ENCODE measurements at places on chromosomes 11 and 22.
A peak's percentile ranks its signal among the peaks of the same experiment; 100 is the strongest.

DNA sequence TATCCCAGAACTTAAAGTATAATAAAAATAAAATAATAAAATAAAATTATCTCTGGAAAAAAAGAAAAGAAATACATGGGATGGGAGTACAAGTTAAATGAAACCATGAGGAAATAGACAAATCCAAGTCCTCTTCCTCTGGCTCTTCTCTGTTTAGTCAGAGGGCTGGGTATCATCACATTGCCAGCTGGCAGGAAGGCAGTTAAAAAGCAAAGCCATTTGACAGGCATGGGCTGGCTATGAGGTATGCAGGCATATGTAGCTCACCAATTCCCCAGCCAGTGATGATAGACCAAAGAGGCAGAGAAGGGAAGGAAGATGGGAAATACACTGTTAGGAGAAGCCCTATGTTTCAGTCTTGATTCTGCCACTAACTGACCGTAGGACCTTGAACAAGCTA is 6.5 kb downstream of the LYVE1 start:
- no peak for DNase-seq

GRCh38 chr11:28674433-28675103 is 566.4 kb downstream of the METTL15 start:
- peak; percentile 83 for DNase-seq

DNA sequence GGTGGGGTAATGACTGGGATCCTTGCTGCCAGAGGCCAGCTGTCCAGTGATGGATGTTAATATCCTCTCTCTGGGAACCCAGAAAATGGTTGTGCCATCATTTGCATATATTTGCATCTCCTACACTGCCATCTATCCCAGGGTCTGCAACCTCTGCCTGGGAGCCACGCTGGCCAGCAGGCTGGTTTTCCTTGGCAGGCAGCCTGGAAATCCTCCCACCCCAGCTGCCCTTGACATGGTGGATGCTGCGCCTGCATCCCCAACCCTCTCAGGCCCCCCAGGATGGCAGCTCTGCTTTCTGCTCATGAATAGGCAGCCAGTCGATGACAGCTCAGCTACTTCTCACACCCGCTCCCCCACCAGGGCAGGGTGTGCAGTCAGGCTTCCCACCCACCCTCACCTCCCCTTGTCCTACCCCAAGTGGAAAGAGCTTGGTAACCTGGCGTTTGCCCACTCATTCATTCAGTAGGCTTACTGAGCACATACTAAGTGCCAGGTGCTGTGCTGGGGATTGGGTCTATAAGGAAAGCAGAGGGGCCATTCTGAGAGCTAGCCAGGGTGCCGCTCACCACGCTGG is 202.5 kb downstream of the TRIM29 start:
- DNase-seq: no peak

DNA sequence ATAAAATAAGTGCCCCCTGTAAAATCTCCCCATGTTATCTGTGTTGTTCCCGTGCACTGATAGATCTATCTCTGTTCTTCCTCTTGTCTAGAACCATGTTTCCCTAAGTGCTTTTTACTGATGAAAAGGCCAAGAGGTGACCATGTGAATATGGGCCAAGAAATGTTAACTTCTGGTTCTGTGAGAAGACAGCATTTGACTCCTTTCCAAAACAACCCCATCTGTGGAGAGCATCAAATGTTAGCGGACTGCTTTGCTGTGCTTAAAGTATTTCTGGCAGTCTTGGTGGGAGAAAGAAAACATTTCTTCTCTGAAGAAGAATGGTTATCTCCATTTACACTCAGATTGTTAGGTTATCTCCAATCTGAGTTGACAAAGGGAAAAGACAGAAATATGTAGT is 58.6 kb upstream of the GUCY1A2 start:
- DNase-seq: no peak

DNA sequence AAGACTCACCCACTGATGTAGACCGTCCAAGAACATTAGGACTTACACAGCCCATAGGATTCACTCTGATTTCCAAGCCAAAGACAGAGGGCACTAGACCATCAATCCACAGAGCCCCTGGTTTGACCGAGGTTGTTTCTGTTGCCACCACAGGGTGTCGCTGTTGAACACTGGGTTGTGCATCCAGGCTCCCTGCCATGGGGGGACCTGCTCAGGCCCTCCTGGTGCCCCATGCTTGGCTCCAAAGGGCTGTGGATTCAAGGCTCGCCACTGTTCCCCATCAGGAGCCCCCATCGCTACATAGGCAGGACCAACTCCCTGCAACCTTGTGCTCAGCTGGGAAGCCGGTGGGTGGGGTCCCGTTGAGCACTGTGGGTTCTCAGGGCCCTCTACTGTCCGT is 128.0 kb upstream of the ANO1 start:
- DNase-seq: peak; percentile 15

- peak; percentile 79 for DNase-seq
These were observed 141.0 kb downstream of the ARHGAP42 start for GRCh38 chr11:100827934-100828661.

DNA sequence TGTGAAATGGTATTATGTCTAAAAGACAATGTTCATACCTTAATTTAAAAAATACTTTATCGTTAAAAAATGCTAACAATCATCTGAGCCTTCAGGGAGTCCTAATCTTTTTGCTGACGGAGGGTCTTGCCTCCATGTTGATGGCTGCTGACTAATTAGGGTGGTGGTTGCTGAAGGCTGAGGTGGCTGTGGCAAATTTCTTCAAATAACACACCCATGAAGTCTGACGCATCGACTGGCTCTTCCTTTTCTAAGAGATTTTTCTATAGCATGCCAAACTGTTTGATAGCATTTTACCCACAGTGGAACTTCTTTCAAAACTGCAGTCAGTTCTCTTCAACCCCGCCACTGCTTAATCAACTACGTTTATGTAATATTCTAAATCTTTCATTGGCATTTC is 33.6 kb downstream of the TCF20 start:
- no peak for DNase-seq

GRCh38 chr22:38223289-38223960 is 21.6 kb downstream of the MAFF start:
- DNase-seq: no peak

- DNase-seq: no peak
These were observed 202.7 kb upstream of the MPPED2 start for GRCh38 chr11:30788849-30789248.

DNA sequence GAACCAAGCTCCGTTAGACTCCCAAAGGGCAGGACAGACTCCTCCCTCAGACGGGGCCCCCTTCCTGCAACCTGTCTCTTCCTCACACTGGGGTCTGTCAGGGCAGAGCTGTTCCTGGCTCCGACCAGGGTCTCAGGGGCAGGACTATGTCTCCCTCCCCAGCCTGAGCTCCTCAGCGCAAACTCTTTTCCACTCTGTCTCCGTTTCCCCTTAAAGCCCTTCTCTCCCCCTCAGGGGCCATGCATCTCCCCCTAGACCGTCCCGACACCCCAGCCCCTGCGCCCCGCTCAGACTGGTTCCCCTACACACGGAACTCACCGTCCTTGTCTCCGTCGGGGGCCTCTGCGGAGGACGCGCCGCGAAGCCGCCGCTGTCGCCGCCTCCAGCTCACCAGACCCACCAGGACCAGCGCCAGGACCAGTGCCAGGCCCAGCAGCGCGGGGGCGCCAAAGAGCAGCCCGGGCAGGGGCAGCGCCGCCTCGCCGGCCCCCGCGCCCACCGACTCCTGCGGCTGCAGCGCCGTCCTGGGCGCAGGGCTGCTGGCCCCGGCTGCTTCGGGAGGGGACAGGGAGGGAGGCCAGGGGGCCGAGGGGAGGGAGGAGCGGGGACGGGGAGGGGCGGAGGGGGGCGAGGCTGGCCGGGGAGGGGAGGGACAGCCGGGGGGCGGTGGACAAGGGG is 684 bp downstream of the TNFRSF13C start:
- peak; percentile 32 for DNase-seq

DNA sequence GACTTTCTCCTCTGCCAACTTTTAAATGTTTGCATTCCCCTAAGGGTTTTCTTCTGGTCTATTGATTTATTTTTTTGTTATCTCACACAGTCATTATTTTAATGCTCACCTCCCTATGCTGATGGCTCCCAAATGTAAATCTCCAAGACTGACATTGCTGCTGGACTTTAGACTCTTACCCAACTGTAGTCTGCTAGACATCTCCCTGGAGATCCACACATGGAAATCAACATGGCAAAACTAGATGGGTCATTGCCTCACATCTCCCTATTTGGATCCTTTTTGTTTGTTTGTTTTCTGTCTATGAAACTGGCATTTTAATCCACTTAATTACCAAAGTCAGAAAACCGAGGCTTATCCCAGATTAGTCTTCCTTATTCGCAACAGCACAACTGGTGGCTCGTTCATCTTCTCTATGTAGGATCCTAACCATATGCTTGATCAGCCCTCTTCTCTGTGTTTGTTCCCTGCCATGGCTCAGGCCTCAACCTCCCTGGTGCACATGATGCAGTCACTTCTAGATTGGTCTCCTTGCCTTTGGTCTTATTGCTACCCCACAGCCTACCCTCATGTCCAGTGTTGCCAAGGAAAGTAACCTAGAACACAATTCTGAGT is 37.3 kb downstream of the SC5D start:
- no peak for DNase-seq

- no peak for DNase-seq
These were observed 23.0 kb upstream of the MAML2 start for GRCh38 chr11:96366024-96366423.

DNA sequence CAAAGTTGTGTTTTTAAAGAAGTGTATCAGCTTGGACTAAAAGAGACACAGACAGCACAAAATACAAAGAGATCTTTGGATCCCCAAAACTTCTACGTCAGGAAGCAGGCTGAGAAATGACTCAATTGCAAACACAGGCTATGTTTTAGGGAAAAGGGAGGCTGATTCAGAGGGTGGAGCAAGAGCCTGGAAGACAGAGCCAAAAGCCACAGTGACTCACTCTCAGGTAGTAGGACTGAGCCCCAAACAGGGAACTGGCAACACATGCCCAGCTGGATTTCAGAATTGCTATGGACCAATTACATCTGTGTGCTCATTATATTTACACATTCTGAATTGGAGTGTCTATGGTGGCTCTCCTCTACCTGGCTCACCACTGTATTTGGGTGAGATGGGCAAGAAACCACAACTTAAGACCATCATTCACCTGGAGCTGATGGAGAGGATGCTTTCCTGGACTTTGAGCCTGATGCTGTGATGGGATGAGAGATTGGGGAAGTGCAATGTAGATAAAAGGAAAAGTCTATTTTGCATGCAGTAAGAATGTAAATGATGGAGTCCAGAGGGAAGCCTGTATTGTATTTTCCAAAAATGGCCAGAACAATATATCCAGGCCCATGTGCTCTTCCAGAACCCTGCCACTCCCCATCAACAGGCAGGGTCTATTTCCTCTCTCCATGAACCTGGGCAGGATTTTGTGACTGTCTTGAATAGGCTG is 20.8 kb upstream of the LINC01488 start:
- peak; percentile 97 for DNase-seq

DNA sequence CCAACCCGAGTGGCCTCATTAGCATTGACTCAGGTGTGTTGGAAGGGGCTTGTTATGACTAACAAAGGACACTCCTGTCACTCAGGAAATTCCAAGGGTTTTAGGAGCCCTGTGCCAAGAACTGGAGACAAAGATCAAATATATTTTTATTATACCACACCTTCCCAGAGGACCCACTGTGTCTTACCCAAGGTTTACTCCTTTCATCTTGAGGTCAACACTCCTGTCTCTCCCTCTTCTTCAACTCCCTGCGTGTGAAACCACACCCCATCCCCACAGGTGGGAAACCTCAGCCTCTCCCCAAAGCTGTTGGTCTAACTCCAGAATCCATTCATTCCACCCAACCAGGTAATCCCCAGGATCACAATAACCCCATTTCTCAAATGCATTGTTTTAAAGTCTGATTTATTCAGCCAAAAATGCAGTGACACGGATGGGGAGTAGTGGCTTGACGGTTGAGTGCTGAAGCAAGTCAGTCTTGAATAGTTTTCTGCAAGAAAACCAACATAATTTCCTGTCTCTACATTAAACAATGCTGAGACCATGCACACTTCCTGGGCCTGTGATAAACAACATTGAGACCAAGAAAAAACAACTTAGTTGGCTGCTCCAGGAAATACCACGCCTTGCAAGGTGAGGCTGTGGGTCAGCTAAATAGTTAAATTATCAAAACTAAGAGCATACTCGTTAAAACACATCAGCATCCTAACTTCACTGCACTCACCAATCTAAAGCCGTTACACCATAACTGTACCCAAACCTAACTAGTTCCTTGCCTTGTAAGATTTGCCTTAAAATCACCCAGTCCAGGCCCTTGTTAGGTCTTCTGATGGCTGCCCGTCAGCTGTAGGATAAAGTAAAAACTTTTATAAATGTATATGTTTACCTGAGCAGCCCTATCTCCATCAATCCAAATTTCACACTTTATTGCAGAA is 38.5 kb upstream of the SPON1 start:
- DNase-seq: no peak

GRCh38 chr11:130916238-130916855 is at the start of gene SNX19:
Gene SNX19 (minus strand): TSS chr11:130916479. CDS start chr11:130915939, 540 bp downstream.
- DNase-seq: peak; percentile 86

- peak; percentile 44 for DNase-seq
These were observed 178.6 kb downstream of the MIAT start for GRCh38 chr22:26835929-26836528.

DNA sequence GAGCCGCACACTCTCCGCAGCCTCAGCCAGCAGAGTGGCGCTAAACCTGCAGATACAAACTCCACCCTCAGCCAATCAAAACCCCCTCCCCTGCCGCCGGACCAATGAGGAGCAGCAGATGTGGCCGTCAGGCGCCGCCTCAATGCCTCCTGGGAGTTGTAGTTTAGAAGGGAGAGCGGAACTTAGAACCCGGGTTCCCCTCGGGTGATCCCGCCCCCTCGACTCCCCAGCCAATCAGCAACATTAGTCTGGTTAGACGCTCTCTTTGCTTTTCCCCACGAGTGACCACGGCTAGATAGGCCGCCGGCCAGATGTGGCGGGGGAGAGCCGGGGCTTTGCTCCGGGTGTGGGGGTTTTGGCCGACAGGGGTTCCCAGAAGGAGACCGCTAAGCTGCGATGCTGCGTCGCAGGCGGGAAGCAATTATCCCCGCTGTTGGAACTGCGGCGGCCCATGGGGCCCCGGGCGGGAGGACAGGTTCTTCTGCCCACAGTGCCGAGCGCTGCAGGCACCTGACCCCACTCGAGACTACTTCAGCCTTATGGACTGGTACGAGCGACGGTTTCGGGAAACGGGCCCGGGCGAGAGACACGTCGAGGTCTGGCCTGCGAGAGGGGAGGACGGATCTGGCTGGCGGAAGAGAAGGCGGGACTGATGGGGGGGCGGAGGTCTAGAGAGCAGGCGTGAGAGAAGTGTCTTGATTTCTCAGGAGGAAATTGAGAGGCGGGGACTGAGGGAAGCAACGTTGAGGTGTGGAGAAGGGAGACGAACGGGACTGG is at the start of the genes CHEK2 and HSCB:
TSS of gene CHEK2 (minus strand) at position 36 of the 777 bp plus-strand sequence. CDS start 7,099 bp downstream, outside the sequence.
TSS of gene HSCB (plus strand) at position 255 of the 777 bp plus-strand sequence. CDS start at position 312, 57 bp downstream.
- DNase-seq: peak; percentile 99

DNA sequence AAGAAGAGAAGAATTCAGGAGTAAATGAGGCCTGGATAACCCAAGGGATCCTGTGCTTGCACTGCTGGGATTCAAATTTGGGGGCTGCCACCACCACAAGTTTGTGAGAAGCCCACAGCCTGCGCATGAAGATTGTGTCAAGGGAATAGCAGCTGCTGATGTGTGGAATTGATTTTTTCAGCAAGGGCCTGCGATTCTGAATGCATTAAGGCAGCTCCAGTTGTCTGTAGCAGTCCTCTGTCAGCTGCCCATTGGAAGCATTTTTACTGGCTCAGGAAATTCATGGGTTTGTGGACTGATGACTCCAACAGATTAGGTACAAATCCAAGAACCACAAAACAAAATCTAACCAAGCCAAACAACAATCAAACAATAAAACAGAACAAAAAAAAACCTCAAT is 14.0 kb downstream of the ARVCF start:
- DNase-seq: no peak
